Substantia nigra (tissue), 51 donors: ENCODE measurements at places on chromosomes 2 and 18.
A peak's percentile ranks its signal among the peaks of the same experiment; 100 is the strongest.

GRCh38 chr2:53631313-53632125 is 136.1 kb upstream of the CHAC2 start:
- DNase-seq, result no peak

DNA sequence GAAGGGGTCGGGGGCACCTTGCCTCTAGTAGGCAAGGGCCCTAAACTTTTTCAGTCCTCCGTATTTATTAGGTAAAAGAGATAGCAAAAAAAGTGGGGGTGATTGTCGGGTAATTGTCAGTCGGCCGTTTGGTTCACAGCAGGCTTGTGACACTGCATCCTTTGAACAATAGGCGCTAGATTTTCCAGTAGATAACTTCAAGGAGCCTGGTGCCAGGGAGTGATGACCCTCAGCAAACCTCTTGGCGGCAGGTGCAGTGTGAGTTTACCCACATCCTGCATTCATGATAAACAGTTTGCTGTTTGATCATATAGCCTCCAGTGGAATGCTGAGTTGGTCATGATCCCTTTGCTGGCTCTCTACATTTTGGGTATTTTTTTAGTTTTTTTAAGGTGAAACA is 22.9 kb downstream of the SERPINB8 start:
- DNase-seq, result no peak

DNA sequence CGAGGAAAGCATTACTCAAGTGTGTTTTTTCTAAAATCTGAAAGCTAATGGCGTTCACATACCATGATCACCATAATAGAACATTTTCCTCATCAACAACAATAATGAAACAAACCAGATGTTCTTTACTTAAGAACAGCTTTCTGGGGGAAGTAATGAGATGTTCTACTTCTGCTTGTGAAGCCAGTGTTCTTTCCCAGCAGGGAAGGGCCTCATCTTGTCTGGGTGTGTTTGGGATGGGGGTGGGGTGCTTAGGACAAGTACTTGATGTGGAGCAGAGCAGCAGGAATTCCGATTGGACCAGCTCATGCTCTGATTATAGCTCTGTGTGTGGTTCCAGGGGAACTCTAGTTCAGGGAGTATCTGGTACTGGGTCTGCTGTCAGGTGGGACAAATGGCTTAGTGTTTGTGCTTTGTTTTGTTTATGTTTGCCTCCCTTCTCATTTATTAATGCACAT is 163.0 kb upstream of the NOSTRIN start:
- no peak for DNase-seq

DNA sequence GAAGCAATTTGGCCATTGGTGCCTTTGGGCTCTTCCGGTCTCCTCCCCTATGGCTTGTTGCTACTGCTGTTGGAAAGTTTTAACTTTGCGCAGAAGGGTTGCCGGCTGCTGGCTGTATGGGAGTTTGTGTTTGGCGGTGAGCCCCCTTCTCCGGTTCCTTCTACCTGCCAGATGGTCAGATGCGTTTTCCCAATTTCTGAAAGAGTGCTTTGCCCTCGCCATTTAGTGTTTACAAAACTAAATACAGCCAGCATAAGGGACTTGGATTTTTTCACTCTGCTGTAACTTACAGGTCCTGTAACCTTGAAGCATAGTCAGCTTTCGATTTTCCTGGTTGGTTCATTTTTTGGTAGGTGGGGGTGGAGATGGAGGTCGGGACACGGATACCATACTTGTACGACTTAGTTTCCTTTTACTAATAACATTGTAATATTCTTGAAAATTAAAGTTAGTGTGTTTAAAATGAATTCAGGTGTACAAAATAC is 604 bp downstream of the COQ10B start:
- peak; percentile 36 for DNase-seq

DNA sequence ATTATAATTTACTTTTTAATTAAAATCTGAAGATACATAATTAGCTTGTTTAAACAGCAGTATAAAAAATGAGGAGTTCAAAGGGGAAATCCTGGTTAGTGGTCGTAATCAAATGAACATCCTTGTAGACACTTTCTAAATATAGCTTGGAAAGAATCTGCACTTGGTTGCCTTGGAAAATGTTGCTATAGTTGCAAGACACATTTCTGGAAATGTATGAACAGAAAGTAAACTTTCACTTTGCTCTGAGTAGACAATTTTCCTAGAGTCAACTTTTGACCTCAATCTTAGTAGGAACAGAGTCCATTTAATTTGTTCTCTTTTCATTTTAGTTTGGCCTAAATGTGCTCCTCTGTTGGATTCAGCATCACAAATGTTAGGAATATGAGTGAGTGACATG is 38.3 kb downstream of the GCA start:
- no peak for DNase-seq

DNA sequence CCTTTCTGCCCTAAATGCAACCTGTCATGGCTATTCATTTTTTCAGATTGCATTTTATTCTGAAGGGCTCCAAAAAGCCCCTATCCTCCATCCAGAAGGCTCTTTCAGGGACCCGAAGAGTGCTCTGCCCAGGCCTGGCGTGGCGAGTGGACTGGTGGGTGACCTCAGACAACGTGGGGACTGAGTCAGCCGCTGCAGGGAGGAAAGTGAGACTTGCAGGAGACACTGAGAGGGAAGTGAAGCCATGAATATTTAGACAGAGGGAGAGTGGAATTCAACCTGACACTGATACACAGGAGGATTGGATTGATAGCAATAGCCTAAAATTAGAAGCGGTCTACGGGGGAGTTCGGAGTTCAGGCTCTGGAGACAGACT is 63.6 kb upstream of the SIX2 start:
- DNase-seq, result no peak

- DNase-seq, result no peak
Observed at GRCh38 chr2:85594715-85595300, 737 bp upstream of the RNF181 start.

DNA sequence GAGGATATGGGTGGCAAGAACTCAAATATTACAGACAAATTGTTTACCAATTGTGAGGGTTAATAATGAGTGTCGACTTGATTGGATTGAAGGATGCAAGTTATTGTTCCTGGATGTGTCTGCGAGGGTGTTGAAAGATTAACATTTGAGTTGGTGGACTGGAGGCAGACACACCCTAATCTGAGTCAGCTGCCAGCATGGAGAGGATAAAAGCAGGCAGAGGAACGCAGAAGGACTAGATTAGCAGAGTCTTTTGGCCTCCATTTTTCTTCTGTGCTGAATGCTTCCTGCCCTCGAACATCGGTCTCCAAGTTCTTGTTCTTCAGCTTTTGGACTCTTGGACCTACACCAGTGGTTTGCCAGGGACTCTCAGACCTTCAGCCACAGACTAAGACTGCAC is 1503.7 kb downstream of the LRP1B start:
- DNase-seq, result no peak

DNA sequence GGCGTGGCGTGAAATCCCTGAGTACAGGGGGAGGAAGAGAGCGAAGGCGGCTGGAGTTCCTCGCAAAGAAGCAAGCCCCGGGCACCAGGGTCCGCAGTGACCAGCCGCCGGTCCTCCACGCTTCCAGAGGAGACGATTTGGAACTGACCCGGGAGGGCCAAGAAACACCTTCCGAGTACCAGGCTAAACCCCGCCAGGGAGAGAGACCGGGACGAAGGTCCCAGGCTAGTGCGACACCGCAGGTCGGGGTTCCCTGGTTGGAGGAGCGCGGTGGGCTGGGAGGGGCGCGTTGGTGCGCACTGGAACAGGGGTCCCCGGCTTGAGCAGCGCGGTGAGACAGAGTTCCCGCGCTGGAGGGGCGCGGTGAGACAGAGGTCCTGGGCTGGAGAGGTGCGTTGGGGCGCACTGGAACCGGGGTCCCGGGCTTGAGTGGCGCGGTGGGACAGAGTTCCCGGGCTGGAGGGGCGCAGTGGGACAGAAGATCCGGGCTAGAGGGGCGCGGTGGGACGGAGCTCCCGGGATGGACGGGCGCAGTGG is 901 bp downstream of the WDFY1 start:
- DNase-seq, result peak; percentile 20

DNA sequence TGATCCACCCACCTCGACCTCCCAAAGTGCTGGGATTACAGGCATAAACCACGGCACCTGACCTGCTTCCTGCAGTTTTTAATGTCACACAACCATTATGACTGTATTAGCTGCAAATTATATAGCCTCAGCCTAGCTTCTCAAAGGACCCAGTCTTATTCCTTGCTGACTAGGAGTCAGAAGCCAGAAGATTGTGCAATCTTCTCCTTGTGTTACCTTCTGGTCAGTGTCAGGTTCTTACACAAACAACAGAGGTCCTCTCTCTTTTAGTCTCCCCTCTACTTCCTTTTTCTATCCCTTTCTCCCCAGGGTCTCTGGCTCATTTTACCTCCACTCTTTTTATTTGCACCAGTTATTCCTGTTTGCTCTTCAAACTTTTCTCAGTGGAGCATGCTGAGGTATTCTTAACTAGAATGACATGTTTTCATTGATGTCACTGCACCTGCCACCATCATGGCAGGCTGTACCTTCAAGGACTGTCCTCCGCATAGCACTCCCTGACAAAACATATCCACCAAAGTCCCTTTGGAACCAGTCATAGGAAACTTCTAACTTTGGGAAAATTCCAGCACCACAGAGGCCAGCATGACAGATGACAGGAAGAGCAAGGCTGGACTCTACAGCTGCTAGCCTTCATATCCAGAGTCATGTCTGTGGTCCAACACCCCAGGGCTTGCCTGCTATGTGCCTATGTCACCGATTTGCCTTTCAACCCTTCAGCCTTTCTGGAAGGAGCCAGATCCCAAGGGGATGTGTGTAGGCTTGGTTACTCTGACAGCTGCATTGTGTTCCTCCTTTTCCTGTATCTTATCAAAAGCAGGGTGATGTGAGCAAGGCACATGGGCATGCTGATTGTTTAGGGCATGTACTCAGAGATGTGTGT is 45.2 kb upstream of the EPC2 start:
- DNase-seq, result no peak

DNA sequence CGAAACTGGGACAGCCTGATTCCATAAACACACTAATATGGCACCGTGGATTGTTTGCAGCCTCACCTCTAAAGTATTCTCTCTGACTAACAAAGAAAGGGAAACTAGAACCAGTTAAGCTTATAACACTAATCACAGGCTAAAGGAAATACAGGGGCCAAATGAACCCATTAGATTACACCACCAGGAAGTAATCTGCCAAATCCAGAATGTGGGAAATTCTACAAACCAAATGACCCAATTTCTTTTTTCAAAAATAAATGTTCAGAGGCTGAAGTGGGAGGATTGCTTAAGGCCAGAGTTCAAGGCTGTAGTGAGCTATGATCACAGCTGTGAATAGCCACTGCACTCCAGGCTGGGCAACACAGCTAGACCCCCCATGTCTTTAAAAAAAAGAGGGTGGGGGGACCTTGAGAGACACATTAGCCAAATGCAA is 1.5 kb upstream of the MPPE1 start:
- no peak for DNase-seq

GRCh38 chr2:203719456-203720410 is 13.3 kb downstream of the CD28 start:
- DNase-seq, result no peak

- no peak for DNase-seq
Observed at GRCh38 chr2:19797871-19798270, 103.9 kb downstream of the TTC32 start.

DNA sequence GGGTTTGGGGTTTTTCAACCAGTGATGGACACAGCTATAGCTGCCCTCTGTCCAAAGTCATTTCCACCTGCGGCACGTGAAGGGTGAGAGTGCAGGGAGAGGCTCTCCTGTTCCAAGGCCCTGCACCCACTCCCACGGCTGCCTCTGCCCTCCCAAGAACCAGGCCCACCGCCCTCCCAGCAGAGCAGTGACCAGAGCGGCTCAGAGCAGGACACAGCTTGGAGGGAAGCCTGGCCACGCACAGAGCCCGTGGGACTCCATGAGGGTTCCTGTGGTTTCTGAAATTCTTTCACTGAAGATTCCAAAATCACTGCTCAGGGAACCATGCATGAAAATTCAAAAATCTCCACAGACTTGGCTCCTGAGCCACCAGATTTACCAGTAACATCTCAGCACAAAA is 67.3 kb upstream of the SALL3 start:
- no peak for DNase-seq

DNA sequence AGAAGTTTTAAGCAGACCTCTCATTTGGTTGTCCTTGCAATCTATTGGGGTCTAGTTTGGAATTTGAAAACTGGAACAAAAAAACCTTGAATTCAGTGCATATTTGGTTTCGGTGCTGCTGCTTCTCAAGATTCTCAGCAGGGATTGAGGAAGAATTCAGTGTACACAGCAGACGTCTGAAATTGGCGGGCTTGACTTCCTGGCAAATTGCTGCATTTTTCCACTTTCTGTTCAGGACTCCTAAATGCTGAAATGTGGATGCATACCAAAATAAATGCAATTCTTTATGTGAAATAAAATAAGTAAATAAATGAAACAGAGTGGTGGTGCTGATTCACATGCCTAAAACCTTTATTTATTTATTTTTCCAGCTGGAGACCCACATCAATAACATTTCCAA is 332.4 kb upstream of the KYNU start:
- no peak for DNase-seq

GRCh38 chr2:23505984-23506380 is 121.0 kb downstream of the KLHL29 start:
- no peak for DNase-seq

- no peak for DNase-seq
Observed at GRCh38 chr2:135905679-135906078, 29.4 kb upstream of the MCM6 start.

DNA sequence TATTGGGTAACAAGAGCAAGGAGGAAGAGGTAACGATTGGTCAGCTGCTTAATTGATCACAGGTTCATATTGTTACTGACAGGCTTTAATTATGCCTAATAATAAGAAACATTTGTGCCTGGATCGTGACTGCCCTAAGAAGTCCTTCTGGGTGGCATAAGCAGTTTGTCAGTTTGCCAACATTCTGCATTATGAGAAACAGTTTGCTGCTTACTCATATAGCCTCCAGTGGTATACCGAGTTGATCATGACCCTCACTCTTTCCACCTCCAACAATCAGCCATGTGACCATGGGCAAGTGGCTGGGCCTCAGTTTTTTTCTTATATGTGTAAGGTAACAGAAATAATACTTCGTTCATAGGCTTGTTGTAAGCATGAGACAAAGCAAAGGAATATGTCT is 96.6 kb upstream of the CABLES1 start:
- DNase-seq, result no peak

- no peak for DNase-seq
Observed at GRCh38 chr2:109519513-109519912, 94.3 kb downstream of the SEPTIN10 start.

- no peak for DNase-seq
Observed at GRCh38 chr2:60834270-60834717, 47.1 kb upstream of the REL start.
